Mucosa of descending colon (tissue), 3 donors: ENCODE measurements at places on chromosomes 5 and 9. TPM values are rescaled to one million over a fixed set of nuclear protein-coding genes. Genes with fewer than 3 reads are reported as not detected.

GRCh38 chr9:33139421-33140228 is 27.5 kb downstream of the B4GALT1 start:
- DNase-seq, result peak; percentile 54

The CDO1 gene
- 2.0 TPM for total RNA-seq

DNA sequence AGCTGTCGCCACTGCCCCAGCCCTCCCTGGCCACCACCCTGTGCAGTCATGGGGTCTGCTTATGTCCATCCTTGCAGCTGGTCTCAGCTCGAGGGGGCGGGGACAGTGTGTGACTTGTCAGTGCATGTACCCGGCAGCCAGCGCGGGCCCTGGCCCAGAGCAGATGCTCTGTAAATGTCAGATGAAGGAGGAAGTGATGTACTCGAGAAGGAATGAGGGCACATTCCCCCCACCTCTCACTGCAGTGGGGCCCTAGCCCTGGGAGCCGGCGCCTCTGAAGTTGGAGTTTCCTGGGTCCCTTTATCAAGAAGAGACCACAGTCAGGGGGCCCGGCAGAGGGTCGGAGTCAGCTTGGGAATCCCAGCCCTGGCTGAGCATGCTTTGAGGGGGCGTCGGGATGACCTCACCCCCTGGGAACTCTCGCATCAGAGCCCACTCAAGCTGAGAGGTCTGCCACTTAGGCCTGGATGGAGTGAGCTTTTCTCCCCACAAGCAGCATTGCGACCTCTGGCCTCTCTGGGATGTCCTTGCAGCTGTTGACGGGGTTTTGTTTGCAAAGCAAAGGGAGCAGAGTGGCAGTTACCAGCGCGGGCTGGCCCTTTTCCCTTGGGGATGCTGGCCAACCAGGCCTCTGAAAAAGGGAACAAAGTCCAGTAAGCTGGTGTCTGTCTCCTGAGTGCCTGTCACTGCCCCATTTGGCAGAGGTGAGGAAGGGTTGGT is 19.0 kb downstream of the NEURL1B start:
- DNase-seq, result peak; percentile 90

GRCh38 chr9:12794101-12794799 is 19.4 kb downstream of the LURAP1L start:
- no peak for DNase-seq

DNA sequence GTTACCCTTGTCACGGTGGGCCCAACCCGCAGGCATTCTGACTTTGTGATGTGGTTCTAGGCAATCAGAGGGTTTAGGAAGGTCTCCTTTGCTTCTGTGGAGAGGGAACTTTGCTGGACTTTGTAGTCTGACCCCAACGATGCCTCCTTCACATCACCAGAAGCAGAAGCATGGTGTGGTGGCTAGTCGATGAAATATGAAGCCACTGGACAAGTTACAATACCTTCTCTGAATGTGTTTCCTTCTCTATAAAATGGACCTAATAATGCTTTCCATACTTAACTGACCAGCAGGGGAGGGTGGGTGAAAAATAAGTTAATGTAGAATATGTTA is 607 bp downstream of the SPEF2 start:
- DNase-seq, result no peak

GRCh38 chr5:93164690-93165089 is 416.3 kb downstream of the NR2F1-AS1 start:
- DNase-seq, result no peak

The PALM2AKAP2 gene
- total RNA-seq, result 0.69 TPM

- DNase-seq, result no peak
Observed at GRCh38 chr9:82128011-82128696, 139.6 kb downstream of the SPATA31D1 start.

DNA sequence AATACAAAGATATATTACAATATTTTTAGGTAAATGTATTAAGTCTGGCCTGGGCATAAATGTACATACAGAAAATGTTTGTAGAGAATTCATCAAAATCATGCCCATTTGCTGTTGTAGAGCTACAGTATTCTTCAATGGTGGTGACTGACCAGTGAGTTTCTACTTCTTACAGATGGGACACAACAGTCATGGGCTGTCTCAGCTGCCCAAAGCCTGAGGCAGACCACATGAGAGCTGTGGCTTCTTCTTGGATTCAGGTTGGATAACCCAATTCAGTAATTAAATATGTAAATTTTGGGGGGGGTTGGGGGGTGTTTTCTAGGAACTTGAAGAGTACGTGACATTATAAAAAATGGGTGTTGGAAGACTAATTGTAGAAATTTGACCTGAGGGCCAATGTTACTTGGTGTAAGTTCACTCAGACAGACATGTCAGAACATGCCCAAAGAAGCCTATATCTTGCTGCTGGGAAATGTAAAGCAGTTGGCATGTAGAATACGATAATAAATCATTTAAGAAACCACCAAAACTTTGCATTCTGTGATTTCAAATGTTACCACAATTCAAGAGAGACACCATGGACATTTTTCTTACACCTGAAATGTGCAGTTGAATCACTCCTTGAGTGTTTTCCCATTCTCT is 17.9 kb downstream of the STARD4 start:
- no peak for DNase-seq

DNA sequence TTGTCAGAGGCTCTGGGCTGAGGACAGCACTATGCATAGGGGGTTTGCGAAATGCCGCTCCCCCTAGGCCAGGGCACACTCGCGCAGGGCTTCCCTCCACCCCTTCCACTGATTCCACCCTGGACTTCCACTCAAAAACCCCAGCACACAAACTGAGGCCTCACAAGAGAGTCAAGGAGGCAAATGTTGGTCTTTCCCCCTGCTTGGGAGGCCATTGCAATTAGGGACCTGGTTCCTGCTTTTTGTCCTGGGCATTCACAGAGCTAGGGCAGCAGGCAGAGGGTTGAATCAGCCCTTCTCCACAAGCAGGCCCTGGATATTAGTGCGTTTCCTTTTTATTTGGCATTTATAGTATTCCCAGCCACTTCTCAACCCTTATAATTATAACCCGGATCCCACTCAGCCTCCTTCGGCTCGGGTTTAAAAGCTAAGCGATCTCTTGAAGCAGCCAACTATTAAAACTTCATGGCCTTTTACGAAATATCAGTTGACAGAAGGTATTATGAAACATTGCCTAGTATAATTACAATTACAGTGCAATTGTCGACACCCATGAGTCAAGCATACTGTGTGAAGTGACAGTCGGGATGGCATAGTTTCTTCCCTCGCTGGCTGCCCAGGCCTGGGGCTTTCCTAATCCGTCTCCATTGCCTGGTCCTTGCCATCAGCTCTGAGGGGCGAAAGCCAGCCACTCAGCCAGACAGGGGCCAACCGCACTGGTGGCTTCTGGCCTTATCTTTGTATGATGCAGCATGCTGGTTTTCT is 285.5 kb upstream of the MAP3K1 start:
- DNase-seq, result no peak

DNA sequence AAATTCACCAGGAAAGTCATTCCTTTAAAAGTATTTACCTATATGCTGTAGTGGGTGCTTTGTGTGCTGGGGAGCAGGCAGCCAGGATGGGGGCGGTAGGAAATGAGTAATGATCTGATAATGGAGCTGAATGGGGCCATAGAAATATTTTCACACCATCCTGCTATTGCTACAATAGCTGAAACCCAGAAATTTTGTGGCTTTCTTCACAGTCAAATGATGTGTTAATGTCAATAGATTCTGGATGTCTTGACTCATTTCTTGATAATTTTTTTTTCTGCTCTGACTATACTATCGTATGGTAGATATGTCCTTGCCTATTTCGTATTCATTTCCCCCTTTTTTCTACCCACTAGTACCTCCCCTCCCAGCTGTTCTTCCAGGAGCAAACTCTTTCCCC is 59.5 kb downstream of the RORB start:
- DNase-seq, result no peak

- no peak for DNase-seq
Observed at GRCh38 chr9:70911791-70912190, 209.6 kb downstream of the TRPM3 start.

GRCh38 chr9:20144197-20144596 is 355.4 kb upstream of the SLC24A2 start:
- DNase-seq, result no peak

GRCh38 chr9:5389109-5389732 is 48.5 kb downstream of the PLGRKT start:
- no peak for DNase-seq

DNA sequence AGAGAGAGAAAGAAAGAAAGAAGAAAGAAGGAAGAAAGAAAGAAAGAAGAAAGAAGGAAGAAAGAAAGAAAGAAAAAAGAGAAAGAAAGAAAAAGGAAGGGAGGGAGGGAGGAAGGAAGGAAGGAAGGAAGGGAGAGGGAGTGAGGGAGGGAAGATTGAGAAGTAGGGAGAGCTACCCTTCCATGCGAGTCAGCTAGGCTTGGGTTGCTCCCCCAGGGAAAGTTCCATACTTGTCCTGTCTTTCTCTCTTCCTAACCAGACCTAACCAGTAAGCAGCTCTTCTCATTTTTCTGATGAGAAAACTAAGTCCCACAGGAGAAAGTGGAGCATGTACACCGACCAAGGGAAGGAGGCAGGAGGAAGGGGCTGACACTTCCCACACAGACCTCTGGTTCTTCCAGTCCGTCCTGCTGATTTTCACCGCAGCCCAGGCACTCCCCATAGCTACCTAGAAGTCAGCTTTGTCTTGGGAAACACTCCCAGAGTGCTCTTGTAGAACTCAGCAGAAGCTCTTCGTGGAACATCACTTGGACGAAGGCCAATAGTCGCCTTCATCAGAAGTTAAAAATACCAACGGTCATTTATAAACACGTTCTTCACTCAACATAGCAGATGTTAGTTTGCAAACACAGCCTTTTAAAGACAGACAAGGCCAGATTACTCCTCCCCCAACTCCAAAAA is 29.0 kb upstream of the ENTREP1 start:
- DNase-seq, result no peak

DNA sequence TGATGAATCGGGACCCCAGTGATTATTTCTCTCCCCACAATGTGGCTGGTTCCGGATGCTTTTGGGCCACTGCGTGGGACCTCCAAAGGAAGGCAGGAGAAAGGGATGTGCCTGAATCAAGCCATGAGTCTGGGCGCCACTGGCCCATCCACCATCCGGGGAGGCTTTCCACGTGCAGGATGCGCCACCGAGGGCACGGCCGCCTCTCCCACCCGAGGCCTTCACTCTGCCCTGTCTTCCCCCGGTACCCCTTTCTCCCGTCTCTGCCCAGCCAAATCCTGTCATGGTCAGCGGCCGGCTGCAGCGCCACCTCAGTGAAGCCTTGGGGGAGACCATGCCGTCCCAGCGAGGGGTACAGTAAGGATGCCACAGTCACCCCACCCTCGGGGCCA is 43.9 kb upstream of the GRHPR start:
- no peak for DNase-seq

The SPATA31E1 gene
- total RNA-seq, result not detected

The CARD6 gene
- 1.7 TPM for total RNA-seq

DNA sequence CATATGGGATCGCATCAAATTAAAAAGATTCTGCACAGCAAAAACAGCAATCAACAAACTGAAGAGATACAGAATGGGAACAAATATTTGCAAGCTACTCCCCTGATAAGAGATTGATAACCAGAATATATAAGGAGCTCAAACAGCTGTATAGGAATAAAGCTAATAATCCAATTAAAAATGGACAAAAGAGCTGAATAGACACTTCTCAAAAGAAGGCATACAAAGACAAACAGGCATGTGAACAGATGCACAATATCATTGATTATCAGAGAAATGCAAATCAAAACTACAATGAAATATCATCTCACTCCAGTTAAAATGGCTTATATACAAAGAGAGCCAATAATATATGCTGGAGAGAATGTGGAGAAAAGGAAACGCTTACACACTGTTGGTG is 110.6 kb downstream of the PLCXD3 start:
- DNase-seq, result no peak
